Fibroblast of skin of abdomen (primary cell): ENCODE measurements at places on chromosomes 12 and 14.
A peak's percentile ranks its signal among the peaks of the same experiment; 100 is the strongest.

DNA sequence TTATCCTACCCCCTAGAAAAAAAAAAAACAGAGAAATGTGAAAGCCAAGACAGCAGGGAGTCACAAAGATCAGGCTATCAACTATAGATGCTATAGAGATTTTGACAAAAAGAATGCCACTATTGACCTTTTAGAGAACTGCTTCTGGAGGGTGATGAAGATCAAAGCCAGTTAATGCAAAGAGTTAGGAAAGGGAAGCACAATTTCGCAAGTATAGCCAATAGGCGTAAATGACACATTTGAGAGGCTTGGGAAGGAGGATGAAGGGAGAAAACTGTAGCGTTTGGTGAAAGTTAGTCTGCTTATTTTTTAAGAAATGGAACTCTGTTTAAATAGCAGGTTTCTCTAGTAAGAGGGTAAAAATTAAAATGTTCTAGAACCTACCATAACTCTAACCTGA, 190.7 kb downstream of the DUSP6 start:
- DNase-seq, result no peak

DNA sequence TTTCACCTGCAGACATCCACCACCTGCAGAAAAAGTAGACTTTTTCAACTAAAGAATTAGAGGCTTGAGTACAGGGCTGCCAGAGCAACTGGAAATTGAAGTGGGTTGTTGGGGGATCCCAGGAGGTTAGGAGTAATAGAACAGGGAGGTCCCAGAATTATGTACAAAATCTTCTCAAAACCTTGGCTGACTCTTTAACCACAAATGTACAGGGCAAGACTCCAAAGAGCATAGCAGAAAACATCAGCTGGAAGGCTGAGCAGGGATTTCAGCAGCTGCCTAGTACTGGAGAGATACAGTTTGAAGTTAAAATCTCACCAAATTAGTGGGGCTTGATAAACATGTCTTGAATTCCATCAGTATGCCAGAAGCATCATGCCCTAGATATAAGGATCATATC, 191.6 kb downstream of the CRADD start:
- DNase-seq, result peak; percentile 63

- no peak for DNase-seq
Observed at GRCh38 chr12:132150780-132151144, 6.5 kb downstream of the NOC4L start.

- no peak for DNase-seq
Observed at GRCh38 chr14:32688941-32689340, 249.7 kb upstream of the NPAS3 start.

DNA sequence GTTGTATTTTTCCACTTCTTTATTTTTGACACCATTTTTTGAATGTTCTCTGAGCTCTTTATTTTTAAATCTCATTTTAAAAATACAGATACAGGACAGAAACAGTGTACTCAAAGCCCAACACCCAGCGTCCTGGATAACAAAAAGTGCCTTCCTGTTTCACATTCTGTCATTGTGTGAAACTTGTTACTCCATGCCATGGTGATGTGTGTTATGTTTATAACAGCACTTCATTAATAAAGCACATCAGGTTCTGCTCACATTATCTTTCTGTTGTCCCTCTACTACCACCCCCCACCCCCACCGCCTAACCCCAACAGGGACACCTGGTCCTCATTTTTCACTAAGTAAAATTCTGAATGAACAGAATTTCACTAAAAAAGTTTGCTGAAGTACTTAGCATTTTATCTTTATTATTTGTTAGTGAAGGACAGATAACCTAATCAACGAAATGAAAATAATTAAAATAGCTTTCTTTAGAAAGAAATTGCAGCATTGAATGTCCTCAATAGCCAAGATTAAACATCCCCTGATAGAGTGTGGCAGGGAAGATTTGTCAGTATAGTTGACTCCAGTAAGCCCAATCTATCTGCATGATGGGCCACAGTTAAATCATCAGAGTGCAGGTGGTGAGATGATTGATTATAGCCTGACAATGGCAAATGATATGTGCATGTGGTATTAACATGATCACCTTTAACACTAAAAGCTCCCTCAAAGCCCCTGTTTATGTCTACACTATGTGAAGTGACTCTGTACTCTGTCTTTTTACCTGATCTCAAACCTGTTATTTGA, 153.9 kb downstream of the ACSS3 start:
- no peak for DNase-seq

DNA sequence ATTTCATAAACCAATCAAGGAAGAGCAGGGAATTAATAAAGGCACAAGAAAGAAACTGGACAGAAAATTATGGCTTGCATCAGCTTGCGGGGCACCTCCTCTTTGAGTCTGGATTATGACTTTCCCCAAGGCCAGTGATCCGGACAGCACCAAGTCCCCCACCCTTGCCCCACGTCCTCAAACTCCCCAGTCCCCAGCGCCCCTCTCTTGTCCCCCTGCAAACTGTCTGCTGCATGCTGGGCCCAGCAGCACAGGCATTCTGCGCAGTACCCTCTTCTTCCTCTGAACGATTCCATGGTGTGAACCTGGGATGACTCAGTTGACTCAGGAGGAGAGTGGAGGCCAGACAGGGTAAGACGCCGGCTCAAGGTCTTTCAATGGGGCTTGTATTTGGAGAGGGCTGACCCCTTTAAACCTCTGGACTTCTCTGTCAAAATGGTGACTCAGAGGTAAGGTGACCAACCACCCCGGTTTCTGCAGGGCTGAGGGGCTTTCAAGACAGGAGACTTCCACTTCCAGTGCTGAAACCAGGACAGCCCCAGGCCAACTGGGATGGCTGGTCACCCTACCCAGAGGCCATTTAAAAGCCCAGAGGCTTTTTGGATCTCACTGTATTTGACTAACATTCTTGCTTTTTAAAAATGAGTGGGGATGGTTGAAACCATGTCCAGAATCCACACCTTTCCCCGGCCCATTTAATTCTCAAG, 13.5 kb downstream of the C14orf132 start:
- no peak for DNase-seq

- DNase-seq, result no peak
Observed at GRCh38 chr12:67501362-67501761, 147.2 kb upstream of the DYRK2 start.
